ENCODE measurements at places on chromosomes 12 and 14.

- DNase-seq, result no peak
These were observed 55.8 kb upstream of the OR6J1 start for GRCh38 chr14:22699801-22700564.

- DNase-seq, result peak; percentile 22
These were observed 703 bp downstream of the NOVA1 start for GRCh38 chr14:26597071-26597588.

- peak; percentile 73 for DNase-seq
These were observed 13.7 kb upstream of the TCTN1 start for GRCh38 chr12:110600254-110600653.

DNA sequence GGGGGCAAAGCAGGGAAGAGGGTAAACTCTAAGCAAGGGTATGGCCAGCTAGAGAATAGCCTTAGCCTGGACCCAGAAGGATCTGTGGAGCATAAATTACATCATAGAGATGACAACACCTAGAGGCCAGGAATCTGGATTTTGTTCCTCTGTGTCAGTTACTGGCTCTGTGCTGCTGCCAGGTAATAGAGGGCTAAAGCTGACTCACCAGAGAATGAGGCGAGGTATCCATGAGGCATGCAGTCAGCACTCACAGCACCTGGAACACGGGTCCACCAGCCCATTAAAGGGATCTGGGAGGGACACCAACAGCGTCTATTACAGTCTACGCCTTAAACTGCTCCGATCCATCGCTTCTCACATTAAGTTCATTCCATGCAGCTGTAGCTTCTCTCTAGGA is 74.9 kb upstream of the CMKLR1 start:
- no peak for DNase-seq

DNA sequence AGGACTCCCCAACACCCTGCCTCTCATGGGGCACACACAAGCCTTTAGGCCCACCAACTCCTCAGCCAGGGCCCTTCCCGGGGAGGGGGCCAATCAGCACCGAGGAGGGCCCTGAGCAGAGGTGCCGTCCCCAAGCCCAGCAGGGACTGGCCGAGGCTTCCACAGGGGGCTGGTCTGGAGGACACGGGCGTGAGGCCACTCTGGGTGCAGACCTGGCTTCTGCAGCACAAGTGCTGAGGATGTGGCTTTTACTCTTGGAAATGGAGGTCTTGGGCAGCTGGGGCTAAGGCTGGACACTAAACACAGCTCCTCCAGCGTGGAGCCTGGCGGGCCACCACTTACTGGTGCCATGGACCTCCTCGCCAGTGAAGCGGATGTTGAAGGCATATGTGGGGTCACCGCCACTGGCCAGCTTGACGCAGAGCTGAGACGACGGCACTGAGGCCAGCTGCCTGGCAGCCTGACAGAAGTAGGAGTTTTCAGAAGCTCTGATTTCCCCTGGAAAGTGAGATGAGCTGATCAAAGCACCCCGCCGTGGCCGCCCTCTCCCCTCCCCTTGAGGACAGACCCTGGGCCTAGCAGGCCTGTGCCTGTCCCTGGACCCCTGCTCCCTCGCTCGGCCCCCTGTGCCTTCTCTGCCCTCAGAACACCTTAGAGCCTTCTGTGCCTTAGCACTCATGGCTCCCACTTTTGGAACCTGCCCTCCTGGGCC is 44.0 kb downstream of the TRAFD1 start:
- DNase-seq, result no peak

DNA sequence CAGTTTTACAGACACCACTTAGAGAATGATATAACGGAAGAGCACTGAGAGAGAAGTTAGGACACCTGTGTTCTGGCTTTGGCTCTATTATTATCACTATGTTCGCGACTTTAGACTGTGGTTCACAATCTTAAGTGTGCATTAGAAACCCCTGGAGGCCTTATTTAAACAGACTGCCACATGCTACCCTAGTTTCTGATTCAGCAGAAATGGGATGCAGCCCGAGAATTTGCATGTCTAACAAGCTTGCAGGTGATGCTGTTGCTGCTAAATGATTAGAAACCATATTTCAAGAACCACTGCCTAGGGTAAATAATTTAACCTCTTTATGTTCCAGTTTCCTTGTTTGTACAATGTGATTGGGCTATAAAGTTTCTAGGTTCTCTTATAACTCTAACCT is 3.6 kb upstream of the RAD51AP1 start:
- no peak for DNase-seq

Data from astrocyte of the spinal cord (primary cell).